ENCODE measurements at places on chromosomes 4 and X.

DNA sequence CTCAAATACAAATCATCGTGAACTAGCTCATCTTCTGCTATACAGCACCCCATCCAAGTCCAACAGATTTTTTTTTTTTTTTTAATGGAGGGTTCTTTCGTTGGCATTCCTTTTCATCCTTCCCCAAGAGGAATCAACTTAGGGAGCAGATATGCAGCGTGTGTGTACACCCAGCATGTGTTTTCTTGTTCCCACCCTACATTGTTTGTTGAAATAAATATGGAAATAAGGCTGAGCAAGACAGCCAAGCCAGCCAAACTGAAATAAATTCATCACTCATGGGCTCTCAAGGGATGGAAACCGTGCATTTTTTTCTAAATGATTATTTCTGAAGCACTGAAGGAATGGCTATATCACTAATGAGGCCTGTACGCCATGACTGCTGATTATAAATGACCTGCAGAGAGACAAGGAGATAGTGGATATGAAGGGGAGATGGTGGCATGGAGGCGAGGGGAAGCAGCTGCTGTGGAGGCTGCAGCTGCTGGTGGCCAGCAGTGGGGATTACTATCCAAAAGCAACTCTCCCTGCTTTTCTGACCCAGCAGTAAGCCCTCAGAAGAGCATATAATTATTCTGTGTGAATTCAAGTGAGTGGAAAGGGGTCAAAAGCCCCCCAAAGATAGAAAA is 173.9 kb downstream of the MGST2 start:
- ATAC-seq: no peak

DNA sequence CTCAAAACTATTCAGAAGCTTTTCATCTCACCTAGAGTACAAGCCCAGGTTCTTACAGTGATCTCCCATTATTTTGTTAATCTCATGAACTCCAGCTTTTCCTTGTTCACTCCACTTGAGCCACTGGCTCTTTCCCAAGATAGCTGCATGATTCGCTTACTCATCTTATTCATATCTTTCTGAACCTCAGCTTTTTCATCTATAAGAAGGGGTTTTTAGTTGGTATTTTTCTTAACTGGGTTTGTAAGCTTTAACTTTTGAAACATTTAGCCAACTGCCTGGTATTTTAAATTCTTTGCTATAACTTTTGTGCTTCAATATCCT is 24.0 kb downstream of the GIMD1 start:
- ATAC-seq: no peak

GRCh38 chrX:119252716-119253115 is 16.6 kb downstream of the PGRMC1 start:
- no peak for ATAC-seq

DNA sequence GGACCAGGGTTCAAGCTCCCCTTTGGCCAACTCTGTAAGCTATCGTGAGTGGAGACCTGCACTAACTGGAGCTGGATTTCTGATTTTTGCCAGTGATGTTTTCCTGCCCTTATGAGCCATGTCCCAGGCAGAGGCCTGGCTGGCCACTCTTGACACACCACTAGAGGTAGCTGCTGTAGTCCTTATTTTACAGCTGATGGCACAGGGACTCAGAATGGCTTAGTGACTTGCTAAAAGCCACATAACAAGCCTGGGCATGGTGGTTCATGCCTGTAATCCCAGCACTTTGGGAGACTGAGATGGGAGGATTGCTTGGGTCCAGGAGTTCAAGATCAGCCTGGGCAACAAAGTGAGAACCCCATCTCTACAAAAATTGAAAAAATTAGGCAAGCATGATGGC is 33.4 kb downstream of the CYTL1 start:
- ATAC-seq: no peak

GRCh38 chr4:108900018-108900580 is 137.2 kb upstream of the ETNPPL start:
- no peak for ATAC-seq

DNA sequence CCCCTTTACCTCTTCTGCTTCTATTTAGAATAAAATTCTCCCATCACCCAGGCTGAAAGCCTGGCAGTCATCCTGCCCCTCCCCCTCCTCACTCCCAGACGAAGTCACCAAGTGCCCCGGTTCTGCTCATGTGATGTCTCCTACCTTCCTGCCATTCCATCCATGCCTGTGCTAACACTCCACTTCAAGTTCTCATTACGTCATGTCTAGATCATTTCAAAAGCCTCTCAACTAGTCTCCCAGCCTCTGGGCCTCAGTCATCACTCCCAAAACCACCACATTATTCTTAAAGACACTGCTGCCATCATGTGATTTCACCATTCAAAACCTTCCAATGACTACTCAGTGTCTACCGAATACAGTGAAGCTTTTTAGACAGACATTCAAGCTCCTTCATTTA is 17.2 kb upstream of the HOPX start:
- ATAC-seq: no peak

DNA sequence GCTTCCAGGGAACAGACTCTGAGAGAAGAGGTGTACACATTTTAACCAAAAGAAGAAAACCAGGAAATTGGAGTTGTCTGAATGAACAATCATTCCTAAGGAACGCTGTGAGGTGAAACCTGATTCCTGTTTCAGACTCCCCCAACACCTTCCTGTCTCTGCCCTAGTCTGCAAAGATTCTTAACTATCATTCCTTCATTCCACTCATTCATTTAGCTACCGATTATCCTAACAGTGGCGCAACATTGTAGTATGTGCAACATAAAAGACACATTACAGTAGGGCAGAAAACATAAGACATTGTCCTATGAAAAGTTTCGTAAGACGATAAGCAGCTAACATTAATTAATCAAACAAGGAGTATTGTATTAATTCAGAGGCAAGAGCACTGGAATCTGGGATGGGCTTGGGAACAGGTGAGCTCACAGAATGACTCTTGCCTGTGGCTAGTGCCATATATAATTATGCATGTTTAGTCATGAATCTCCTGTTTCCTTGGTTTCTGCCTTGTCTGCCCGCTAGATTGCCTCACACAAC is 23.8 kb upstream of the ADH7 start:
- no peak for ATAC-seq

DNA sequence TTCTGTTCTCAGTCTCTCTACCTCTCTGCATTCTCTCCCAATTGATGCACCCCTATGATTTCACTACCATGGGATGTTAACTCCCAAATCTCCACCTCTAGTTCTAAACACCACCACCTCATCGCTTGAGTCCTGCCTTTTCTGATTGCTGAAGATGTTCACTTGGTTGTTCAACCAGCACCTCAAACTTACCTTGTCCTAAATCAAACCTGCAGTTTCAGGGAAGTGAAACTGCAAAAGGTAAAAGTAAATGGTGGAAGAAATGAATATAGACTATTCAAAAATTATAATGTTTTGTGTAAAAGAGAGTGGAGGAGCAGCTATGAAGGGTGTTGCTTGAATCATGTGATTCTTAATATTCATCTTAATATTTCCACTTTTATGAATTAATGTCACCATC is 91.0 kb downstream of the PDE5A start:
- ATAC-seq: no peak

DNA sequence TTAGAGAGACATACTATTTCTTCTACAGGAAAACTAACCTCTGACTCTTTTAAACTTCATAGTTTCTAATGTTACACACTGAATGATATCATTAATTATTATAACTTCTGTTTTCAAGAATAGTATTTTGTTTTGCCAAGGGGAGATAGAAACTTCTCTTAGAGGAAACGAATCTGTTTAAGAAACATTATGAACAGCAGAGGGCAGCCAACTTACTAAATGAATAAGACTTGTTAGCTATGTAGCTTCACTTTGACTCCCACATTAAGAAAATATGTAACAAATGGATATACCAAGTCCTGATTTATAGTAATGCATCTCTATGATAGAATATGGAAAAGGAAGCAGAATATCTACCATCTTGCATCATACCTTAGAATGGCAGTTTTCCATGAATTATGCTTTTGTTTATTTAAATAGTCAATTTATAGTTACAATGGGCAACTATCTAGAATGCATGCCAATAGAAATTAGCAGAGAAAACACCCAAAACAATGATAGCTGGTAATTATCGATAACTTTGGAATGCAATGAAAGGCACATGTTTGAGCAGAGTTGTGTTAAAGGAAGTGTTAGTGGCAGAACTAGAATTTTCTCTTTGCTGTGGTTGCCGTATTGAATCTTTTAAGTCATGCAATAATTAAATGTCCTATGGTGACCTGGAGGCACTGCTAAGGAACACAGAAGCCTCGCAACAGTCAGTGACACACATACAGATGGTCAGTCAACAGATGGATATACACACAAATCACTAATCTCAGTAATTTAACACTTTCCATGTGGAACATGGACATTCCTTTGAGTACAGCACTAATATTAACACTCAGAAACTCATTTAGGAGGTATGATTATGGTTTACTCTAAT is 105.7 kb upstream of the PDLIM3 start:
- no peak for ATAC-seq

GRCh38 chrX:48475296-48475695 is 703 bp upstream of the FTSJ1 start:
- ATAC-seq: no peak

DNA sequence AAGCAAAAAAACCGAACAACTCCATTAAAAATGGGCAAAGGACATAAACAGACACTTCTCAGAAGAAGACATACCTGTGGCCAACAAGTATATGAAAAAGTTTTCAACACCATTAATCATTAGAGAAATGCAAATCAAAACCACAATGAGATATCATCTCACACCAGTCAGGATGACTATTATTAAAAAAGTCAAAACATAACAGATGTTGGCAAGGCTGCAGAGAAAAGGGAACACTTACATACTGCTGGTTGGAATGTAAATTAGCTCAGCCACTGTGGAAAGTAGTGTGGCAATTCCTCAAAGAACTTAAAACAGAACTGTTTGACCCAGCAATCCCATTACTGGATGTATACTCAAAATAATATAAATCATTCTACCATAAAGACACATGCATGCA is 436.3 kb downstream of the KLHL13 start:
- ATAC-seq: no peak
